Naive thymus-derived CD8-positive, alpha-beta T cell (primary cell): ENCODE measurements at places on chromosomes 2 and 18.

DNA sequence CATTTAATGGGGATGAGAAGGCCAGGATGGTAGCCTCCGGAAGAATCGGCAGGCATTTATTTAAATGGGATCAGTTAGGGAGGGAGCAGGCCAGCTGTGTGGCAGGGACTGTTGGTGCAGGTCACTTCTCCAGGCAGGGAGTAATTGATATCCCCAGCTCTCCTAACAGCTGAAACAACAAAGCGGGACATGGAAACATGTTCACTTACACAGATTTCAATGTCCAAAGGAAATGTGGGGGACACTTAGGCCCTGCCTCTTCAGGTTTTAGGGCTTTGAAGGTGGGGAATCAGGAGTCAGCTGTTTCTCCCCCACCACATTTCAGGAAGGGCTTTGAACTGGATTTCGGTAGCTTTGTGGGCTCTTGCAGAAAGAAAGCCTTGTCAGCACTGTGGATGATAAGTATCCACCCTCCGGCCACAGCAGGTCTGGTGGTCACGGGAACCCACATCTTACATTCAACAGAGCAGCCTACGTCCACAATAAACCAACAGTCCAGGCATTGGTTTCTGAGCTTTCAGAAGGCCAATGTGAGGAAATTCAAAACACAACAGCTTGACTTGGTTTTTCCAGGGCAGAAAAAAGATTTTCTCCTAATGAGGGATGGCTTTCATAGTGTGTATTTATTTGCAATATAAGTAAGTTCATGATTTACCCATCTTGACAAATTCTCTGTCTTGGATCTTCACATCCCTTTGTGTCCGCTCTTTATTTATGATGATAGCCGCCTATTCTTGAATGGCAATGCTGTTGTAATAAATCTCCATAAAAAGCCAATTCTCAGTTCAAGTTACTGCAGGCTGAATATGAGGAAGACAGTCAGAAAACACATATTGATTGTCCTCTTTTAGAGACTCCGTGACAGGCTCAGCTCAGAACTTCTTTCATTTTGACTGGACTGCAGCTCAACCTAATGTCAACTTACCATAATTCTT, 96.6 kb upstream of the NRP2 start:
- peaks cover 8% of the 10 kb centered on the region for H3K27me3 ChIP-seq
- no peak for DNase-seq
- no peak overlapping the region for H3K4me3 ChIP-seq
- no peaks in the 10 kb centered on the region for H3K4me1 ChIP-seq

DNA sequence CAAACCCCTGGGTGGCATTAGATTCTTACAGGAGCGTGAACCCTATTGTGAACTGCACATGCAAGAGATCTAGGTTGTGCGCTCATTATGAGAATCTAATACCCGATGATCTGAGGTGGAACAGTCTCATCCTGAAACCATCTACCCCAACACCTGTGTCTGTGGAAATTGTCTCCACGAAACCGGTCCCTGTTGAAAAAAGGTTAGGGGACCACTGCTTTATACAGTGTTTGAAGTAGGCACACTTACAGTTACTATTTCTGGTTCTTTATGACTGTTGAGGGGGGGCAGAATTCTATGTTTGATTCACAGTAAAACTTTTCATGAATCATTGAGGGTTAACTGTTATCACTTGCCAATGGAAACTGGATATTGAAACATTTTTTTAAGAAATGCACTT, 72.0 kb downstream of the RIF1 start:
- H3K27me3 ChIP-seq = no peaks in the 10 kb centered on the region
- no peak overlapping the region for H3K4me3 ChIP-seq
- H3K4me1 ChIP-seq = no peaks in the 10 kb centered on the region
- H3K27ac ChIP-seq = no peak overlapping the region
- peaks cover 69% of the 10 kb centered on the region for H3K36me3 ChIP-seq

- H3K27ac ChIP-seq = no peak overlapping the region
- no peak for DNase-seq
- H3K4me1 ChIP-seq = no peaks in the 10 kb centered on the region
These were observed 541.8 kb downstream of the NUP35 start for GRCh38 chr2:183666031-183666430.

GRCh38 chr18:45566025-45566740, 49.1 kb upstream of the SLC14A2 start:
- no peaks in the 10 kb centered on the region for H3K36me3 ChIP-seq
- no peaks in the 10 kb centered on the region for H3K27me3 ChIP-seq
- no peak overlapping the region for H3K4me3 ChIP-seq

DNA sequence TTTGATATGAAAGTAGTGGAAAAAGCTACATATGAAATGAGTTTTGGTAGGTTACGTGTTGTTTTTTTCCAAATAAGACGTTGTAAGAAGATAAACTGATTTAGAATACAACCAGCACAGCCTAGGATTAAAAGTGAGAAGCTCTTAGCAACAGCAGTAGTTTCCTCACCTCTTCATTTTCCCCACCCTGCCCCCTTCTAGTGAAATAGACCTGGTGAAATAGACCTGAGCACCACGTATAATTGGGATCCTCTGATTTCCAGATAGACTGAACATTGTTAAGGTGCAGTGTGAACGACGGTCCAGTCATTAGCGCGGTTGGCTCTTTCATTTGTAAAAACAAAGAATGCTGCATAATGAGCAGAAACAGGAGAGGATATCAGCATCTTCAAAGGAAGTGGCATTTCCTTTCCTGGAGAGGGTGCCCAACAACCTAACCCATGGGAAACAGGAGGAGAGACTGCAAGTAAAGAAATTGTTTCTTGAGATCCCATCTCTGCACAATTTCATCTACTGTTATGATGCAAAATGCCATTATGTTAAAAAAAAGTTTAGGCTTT, 114.3 kb downstream of the FIGN start:
- DNase-seq = no peak
- no peaks in the 10 kb centered on the region for H3K27me3 ChIP-seq
- no peak overlapping the region for H3K27ac ChIP-seq
- H3K4me3 ChIP-seq = no peak overlapping the region
- no peaks in the 10 kb centered on the region for H3K4me1 ChIP-seq

DNA sequence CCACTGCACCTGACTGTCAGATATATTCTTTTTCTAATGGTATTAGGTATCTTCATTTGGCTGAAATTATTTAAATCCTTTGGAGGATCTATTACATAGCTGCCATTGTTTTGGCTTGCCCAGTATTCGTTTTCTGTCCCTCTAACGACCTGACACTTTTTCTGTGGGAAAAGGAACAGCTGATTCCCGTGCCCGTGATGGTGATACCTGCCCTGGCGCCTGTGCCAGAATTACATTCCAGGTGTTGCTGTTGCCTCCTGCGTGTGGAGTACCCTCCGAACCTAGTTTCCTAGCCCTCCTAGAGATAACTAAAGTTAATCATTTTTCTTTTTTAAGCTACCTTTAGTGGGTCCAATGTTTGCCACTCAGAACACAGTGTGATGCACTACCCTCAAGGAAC, 14.0 kb downstream of the HOXD1 start:
- no peak overlapping the region for H3K4me3 ChIP-seq
- H3K27ac ChIP-seq = no peak overlapping the region
- H3K4me1 ChIP-seq = no peaks in the 10 kb centered on the region
- peaks cover 21% of the 10 kb centered on the region for H3K27me3 ChIP-seq
- peaks cover 9% of the 10 kb centered on the region for H3K36me3 ChIP-seq
- DNase-seq = no peak

DNA sequence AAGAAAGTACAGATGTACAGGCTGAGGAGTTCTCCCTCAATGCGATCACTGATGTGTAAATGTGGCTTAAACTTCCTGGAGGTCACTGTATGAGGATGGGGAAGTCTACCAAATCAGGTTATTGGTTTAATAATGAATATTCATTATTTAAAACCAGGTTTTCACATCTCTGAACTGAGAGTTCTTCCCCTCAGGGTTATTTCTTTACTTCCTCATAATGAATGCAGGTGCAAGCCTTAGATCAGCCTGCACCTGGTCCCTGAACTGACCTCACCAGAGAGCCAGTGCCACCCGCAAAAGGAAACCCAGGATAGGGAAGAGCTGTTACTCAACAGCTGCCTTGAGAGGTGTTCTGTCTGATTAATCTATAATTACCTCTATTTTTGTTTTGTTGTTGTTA, 369.0 kb downstream of the EPHA4 start:
- no peaks in the 10 kb centered on the region for H3K36me3 ChIP-seq
- no peak for DNase-seq
- no peak overlapping the region for H3K4me3 ChIP-seq
- no peak overlapping the region for H3K27ac ChIP-seq

DNA sequence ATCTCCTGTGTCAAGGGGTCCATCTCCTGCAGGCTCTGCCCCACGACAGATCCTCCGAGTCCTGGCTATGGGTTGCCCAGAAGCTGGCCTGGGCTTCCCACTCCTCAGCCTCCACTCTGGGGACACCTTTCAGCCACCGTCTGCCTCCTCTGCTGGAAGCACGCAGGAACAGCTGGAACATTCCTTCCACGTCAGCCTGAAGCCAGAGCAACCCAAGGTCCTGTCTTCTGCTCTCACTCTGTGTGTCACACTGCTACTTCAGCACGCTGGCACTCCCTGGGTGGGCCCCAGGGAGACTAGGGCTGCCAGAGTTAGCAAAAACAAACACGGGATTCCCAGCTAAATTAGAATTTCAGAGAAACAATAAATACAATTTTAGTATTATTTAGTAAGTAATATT, 148.8 kb downstream of the HRH4 start:
- H3K4me3 ChIP-seq = no peak overlapping the region
- DNase-seq = no peak
- H3K36me3 ChIP-seq = no peaks in the 10 kb centered on the region
- no peak overlapping the region for H3K27ac ChIP-seq
- H3K4me1 ChIP-seq = no peaks in the 10 kb centered on the region
- no peaks in the 10 kb centered on the region for H3K27me3 ChIP-seq

GRCh38 chr18:77482190-77483085, 232.8 kb downstream of the GALR1 start:
- H3K4me1 ChIP-seq = no peaks in the 10 kb centered on the region
- H3K4me3 ChIP-seq = no peak overlapping the region
- H3K36me3 ChIP-seq = no peaks in the 10 kb centered on the region
- H3K27me3 ChIP-seq = peaks cover 9% of the 10 kb centered on the region
- no peak overlapping the region for H3K27ac ChIP-seq
- DNase-seq = no peak

DNA sequence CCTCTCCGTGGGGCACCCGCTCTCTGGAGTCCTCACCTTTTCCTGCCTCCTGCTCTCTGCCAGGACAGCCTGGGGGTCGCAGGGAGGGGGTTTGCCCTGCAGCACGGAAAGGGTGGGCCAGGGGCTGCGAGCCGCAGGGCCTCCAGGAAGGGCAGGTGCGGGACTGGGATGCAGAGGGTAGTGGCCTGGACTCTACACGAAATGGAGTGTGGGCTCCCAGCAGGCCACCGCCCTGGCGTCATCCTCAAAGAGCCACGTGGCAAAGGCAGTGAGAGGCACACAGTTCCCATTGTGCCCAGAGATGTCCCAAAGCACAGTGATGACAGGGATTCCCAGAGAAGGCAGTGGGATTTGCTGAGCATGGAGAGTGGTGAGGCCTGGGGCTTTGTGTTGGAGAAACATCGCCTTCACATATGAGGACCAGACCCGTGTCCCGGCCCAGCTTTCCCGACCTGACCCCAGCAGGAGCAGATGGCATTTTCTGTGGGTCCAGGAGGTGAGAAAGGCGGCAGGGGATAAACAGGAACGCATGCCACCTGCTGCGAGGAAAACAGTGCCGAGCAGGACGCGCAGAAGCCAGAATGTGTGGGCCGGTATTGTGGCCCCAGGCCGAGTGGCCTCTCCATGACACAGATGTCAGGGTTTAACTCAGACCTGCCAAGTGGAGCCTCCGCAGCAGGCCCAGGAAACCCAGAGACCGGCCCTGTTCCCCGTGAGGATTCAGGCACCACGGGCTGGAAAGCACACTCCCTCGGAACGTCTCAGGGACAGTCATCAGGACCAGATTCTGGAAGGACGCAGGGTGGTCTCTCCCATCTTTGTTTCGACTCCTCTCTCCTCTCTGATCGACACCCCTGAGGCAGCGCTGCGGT, 855.5 kb upstream of the SALL3 start:
- H3K27ac ChIP-seq = no peak overlapping the region
- H3K27me3 ChIP-seq = peaks cover 3% of the 10 kb centered on the region
- no peaks in the 10 kb centered on the region for H3K36me3 ChIP-seq
- H3K4me3 ChIP-seq = no peak overlapping the region
- no peaks in the 10 kb centered on the region for H3K4me1 ChIP-seq

DNA sequence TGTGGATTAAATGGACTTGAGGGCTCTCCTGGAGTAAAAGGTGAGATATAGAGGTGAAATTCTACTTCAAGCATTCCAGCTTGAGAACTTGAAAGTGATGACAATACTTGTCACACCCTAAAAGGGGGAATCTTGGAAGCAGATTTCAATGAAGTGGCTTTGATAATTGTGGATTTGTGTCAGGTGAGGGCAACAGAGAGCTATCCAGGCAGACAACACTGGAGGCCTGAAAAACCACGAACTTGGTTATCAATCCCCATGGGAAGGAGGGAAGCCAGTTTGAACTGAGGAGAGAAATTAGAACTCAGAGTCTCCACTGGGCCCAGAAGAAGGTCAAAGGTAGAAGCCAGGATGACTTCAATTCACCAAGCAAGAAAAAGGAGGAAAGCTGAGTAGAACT, 263.9 kb downstream of the FIGN start:
- H3K36me3 ChIP-seq = no peaks in the 10 kb centered on the region
- DNase-seq = no peak
- no peak overlapping the region for H3K27ac ChIP-seq
- H3K27me3 ChIP-seq = no peaks in the 10 kb centered on the region
- no peak overlapping the region for H3K4me3 ChIP-seq
- H3K4me1 ChIP-seq = no peaks in the 10 kb centered on the region

- DNase-seq = no peak
- H3K36me3 ChIP-seq = no peaks in the 10 kb centered on the region
These were observed 6.2 kb downstream of the ESPNL start for GRCh38 chr2:238106339-238106697.
